ENCODE measurements at places on chromosomes 7 and 10.

DNA sequence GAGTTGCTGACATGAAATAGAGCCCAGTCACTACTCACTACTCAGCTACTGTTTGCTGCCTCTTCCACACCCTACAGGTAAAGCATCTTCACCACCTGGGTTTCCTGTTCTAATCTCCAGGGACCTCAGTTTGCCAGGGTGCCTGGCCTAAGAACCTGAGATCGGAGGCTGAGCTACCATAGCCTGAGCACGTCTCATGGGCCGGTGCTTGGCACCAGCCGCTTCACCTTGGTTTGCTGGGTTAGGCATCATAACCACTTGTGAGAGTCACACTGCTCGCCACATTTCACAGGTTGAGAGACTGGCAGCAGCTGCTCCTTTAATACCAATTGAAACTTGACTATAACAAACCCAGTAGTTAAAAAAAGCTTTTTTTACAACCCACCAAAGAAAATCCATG is 75.1 kb downstream of the EMX2 start:
- no peak for DNase-seq

DNA sequence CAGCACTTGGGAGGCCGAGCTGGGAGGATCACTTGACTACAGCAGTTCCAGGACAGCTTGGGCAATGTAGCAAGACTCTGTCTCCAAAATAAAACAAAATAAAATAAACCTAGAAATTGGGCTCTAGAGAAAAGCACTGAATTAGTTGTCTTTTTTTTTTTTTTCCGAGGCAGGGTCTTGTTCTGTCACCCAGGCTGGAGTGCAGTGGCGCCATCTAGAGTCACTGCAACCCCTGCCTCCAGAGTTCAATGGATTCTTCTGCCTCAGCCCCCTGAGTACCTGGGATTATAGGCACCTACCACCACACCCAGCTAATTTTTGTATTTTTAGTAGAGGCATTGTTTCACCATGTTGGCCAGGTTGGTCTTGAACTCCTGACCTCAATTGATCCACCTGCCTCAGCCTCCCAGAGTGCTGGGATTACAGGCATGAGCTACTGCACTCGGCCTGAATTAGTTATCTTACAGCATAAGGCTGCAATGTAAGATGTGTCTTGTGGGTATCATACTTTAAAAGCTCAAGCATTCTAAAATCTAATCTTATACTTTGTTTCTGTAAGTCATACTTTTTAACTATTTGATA is 12.8 kb downstream of the MEIG1 start:
- DNase-seq = no peak

- DNase-seq = no peak
These were observed 8.4 kb downstream of the AQP1 start for GRCh38 chr7:30920021-30920583.

DNA sequence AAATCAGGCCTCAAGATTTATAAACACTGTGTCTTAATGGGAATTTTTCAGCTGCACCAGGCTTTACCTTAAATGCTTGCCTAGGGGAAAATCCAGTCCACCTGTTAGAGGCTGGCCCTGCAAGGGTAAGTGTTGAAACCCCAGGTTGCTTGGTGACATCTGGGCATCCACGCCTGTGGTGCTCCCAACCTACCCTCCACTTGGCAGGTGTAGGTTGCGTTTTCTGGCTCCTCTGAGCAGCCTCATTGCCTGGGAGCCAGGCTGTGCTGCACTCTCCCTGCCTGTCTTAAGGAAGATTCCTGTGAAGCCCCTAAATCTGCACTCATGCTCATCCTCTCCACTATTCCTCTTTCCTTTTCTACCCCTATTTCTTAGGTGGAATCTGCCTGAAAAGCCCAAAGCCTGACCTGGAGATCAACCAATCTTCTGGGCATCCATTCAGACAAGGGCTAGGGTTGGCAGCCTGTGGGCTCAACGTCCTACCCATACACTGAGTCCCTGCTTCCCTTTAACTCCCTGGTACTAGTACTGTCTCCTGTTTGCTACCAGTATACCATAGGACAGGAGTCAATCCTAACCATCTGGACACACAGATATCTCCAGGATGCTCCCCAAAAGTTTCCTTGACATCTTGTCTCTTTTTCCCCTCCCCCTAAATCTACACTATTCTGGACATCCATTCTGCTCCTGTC is 150.4 kb downstream of the PDE1C start:
- no peak for DNase-seq

GRCh38 chr7:89246196-89246595 is 450.7 kb upstream of the TEX47 start:
- no peak for DNase-seq

GRCh38 chr7:130930681-130931080 is 196.7 kb upstream of the KLF14 start:
- DNase-seq = no peak

DNA sequence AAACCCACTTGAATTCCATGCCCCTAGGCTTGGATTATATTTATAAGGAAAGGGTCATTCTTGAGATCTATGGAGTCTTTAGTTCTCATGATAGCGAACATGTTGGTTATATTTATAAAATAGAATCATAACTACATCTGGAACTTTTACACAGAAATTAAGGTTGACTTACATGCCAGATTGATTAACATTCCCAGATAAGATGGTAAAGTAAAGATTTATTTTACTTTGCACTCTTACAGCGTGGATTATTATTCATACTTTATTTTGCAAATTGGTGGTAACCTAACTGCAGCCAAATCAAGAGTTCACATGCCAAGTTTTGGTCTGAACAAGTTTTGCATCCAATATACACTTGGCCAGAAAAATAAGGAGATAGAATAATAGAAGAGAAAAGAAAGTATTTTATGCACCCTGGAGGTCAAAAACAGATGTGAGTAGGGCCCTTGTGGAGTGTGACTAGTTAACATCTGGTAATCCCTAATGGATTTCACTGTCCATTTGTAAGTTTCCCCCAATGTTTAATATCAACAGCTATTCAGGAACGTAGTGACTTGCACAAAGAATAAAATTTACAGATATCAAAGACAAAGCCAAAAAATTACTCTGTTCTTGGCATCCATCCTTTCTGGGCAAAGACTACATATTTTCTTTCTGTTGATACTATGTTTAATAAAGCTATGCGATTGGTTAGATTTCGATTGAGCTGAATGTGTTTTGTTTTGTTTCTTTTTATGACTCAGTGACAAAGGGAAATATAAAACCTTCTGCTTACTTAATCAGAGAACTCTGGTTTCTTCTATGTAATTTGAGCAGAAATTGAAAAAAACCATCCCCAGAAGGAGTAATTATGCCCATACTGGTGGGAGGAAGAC is 10.1 kb upstream of the TMEM26 start:
- no peak for DNase-seq

DNA sequence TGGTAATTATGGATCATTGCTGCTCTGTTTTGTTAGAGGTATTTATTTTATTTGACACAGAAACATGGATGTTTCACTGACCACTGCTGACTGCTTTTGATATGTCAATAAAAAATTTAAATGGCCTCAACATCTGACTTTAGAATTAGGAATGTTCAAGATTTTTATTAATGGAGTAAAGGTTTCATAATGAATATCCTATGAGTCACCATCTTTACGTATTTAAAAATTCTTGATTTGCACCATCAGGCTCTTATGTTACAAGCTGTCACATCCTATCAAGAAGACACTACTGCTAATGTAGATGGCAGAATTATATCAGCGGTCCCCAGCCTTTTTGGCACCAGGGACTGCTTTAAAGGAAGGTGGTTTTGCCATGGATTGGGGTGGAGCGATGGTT is 578.7 kb upstream of the NRP1 start:
- DNase-seq = no peak

DNA sequence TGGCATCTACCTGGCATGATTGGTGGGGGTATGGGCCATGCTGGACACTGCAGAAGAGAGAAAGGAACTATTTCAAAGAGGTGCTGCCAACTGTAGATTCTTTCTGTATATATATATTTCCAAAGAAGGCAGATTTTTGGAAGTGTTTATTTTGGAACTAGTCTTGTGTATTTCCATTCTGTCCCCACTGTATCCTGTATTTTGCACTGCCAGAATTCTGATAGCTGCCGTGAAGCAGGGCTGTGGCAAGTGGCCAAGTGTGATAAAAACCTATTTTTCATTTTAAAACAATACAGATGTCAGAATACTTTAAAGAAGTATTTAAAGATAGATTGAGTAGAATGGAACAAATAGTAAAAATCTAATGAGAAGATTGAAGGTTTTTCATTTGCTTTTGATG is 17.1 kb downstream of the MCU start:
- no peak for DNase-seq

- no peak for DNase-seq
These were observed 37.0 kb downstream of the TBC1D12 start for GRCh38 chr10:94439275-94439861.

GRCh38 chr10:22648547-22648961 is 65.8 kb downstream of the PIP4K2A start:
- DNase-seq = no peak

- peak; percentile 24 for DNase-seq
These were observed 174.8 kb upstream of the FZD1 start for GRCh38 chr7:91089382-91089963.

DNA sequence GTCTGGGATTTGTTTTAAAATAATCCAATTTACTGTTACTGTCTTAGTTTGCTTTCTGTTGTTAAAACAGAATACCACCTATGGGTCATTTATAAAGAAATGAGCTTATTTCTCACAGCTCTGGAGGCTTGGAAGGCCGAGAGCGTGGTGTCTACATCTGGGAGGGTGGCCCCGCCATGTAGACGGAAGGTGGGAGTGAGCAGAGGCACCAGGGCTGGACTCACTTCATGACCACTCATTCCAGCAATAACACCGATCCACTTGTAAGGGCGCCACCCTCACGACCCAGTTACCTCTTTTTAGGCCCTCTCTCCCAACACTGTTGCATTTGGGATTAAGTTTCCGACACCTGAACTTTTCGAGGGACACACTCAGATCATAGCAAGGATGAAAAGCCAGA is 36.2 kb upstream of the CFAP46 start:
- DNase-seq = no peak

- no peak for DNase-seq
These were observed 12.2 kb upstream of the CPA5 start for GRCh38 chr7:130332259-130333053.

- DNase-seq = no peak
These were observed 91.0 kb downstream of the ZMIZ1 start for GRCh38 chr10:79159785-79160184.

DNA sequence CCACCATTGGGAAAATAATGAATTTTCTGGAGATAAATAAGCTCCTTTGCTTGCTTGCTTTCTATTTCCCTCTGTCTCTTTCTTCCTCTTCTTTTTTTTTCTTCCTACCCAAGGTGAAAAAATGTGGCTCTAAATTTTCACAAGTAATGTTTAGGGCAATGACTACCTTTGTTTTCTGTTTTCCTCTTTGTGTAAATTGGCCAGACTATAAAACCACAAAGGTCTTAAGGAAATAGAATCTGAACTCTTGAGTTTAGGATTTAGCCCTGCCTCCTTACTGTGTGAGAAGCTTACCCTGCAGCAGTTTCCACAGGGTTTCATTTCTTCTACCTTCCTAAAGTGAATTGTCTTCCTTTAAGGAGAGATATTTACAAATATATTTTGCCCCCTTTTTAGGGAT is 330.4 kb downstream of the ARL4A start:
- no peak for DNase-seq

GRCh38 chr7:140200061-140200989 is 23.5 kb upstream of the KDM7A start:
- DNase-seq = no peak

- no peak for DNase-seq
These were observed 231.6 kb downstream of the TEX36 start for GRCh38 chr10:125451319-125451718.

Data from NCI-H1105 (cell line).